ENCODE measurements at places on chromosomes 2 and 18.
A peak's percentile ranks its signal among the peaks of the same experiment; 100 is the strongest.

DNA sequence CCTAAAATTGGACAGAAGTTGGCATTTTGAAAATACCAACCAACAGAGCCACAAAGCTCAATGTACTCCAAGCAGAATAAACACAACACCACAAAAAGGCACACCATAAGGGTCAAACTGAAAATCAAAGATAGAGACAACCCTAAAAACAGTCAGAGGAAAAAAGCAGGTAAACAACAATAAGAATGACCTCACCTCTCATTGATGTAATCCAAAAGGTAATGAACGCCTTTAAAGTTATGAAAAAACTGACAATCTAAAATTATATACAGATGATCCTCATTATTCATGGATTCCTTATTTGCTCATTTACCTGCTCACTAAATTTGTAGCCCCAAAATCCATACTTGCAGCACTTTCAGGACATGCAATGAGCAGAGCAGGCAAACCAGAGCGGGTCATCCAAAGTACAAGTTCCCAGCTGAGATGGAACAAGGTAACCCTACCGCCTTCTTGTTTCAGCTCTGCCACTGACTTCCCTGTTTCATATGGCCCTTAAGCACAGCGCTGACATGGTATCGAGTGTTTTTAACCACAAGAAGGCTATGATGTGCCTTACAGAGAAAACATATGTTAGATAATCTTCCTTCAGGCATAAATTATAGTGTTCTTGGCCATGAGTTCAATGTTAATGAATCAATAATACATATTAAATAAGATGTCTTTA lies 17.0 kb downstream of the RTN4 start:
- no peak for DNase-seq

GRCh38 chr2:187922846-187923245 lies 368.6 kb upstream of the TFPI start:
- DNase-seq: no peak

- DNase-seq: no peak
These were observed 23.2 kb upstream of the IMP4 start for GRCh38 chr2:130319536-130319935.

DNA sequence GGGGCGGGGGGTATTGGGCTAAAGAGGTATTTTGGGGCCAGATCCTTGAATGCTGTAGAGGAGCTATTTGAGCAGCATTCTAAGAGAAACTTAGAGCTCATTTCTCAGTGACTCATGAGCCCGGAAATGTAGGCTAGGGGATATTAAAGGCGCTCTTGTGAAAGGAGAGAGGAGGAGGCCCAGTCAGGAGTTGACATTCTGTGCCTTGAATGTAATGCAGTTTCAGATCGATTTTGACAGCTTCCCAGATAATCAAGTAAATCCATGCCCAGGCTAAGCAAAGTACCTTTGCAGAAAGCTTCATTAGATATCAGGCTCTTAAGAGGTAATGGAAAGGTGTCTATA lies 1.5 kb downstream of the CAB39 start:
- peak; percentile 21 for DNase-seq

GRCh38 chr2:30298302-30298701 lies 67.0 kb downstream of the LBH start:
- no peak for DNase-seq

GRCh38 chr2:232133078-232133477 lies 171.6 kb downstream of the DIS3L2 start:
- DNase-seq: no peak

GRCh38 chr2:31922542-31923408 lies 88.0 kb downstream of the MEMO1 start:
- DNase-seq: no peak

- DNase-seq: peak; percentile 27
These were observed 256.8 kb downstream of the RNF152 start for GRCh38 chr18:61635901-61636528.

Measured in activated CD4-positive, alpha-beta T cell treated with anti-CD3 and anti-CD28 coated beads, Interleukin-2, amount 50 U/mL, for 1 hour (primary cell).